Naive thymus-derived CD8-positive, alpha-beta T cell (primary cell): ENCODE measurements at places on chromosomes 7 and 10. TPM values are rescaled to one million over a fixed set of nuclear protein-coding genes. Genes with fewer than 3 reads are reported as not detected.

The LRIT1 gene
- total RNA-seq = not detected

GRCh38 chr10:18906636-18907035 lies 142.0 kb upstream of the MALRD1 start:
- H3K27me3 ChIP-seq = no peaks in the 10 kb centered on the region
- H3K4me3 ChIP-seq = no peak overlapping the region
- H3K36me3 ChIP-seq = no peaks in the 10 kb centered on the region
- H3K4me1 ChIP-seq = no peaks in the 10 kb centered on the region

The TMEM229A gene
- total RNA-seq = not detected

- no peaks in the 10 kb centered on the region for H3K27me3 ChIP-seq
- no peak overlapping the region for H3K27ac ChIP-seq
- no peak for DNase-seq
- peaks cover 2% of the 10 kb centered on the region for H3K4me1 ChIP-seq
- H3K4me3 ChIP-seq = no peak overlapping the region
- H3K36me3 ChIP-seq = no peaks in the 10 kb centered on the region
Measured at GRCh38 chr7:112162142-112162766, 43.9 kb downstream of the DOCK4 start.

The MACC1 gene
- 0.25 TPM for total RNA-seq

DNA sequence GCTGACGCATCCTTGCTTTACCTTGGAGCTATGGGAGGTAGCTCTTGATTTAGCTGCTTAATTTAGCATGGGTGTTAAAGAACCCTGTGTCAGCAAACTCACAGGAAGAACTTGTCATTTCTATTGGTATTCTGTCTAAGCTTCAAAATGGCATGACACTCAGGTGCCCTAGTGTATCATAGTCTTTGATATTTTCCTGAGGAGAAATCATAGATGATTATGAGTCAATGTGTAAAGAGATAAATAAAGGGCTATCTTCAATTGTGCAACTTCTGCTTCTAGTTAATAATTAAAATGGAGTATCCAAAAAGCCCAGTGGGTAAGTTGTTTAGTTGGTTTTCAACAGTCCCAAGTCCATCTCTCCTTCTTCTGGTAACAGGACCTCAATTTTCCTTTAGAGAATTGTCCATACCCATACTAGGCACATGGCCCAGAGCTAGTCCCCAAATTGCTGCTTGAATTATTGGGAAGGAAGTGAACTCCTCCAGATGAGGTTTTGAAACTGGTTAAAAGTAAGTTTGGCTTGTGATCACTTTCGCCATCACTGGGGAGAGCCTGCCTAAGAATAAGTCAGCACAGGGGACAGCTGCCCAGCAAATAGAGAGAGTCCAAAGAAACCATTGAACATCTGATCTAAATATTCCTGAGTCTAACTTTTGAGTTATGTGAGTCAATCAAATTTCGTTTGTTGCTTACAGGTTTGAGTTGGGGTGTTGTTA lies 169.0 kb upstream of the PHYHIPL start:
- no peak for DNase-seq
- no peaks in the 10 kb centered on the region for H3K27me3 ChIP-seq
- H3K36me3 ChIP-seq = no peaks in the 10 kb centered on the region

The EVX1 gene
- total RNA-seq = not detected

- no peaks in the 10 kb centered on the region for H3K4me1 ChIP-seq
- DNase-seq = no peak
- H3K4me3 ChIP-seq = no peak overlapping the region
- H3K36me3 ChIP-seq = no peaks in the 10 kb centered on the region
- H3K27me3 ChIP-seq = no peaks in the 10 kb centered on the region
Measured at GRCh38 chr10:113076949-113077348, 126.9 kb downstream of the TCF7L2 start.

The AGR2 gene
- total RNA-seq = not detected

The SAP25 gene
- 118 TPM for total RNA-seq

DNA sequence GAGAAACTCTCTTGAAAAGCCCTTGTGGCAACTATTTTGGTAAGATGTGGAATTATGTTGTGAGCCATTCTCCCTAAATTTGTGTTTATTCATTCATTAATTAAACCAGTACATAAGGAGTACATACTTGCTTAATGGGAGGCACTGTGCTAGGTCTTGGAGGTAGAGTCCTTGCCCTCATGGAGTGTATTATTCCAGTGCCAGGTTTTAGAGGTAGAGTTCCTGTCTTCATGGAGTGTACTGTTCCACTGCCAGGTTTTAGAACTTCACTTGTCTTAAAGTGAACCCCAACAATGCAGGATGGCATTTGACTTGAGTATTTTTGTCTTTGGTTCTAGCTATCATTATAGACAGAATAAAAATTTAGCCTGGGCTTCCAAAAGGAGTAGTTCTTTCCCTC lies 8.8 kb downstream of the MXI1 start:
- peaks cover 7% of the 10 kb centered on the region for H3K27me3 ChIP-seq
- no peaks in the 10 kb centered on the region for H3K36me3 ChIP-seq
- DNase-seq = no peak
- peaks cover 52% of the 10 kb centered on the region for H3K4me1 ChIP-seq

The PLXDC2 gene
- total RNA-seq = 0.31 TPM

- H3K4me3 ChIP-seq = no peak overlapping the region
- no peak overlapping the region for H3K27ac ChIP-seq
- DNase-seq = no peak
- H3K27me3 ChIP-seq = no peaks in the 10 kb centered on the region
- H3K4me1 ChIP-seq = no peaks in the 10 kb centered on the region
- no peaks in the 10 kb centered on the region for H3K36me3 ChIP-seq
Measured at GRCh38 chr7:135341049-135341448, 107.4 kb downstream of the STRA8 start.

DNA sequence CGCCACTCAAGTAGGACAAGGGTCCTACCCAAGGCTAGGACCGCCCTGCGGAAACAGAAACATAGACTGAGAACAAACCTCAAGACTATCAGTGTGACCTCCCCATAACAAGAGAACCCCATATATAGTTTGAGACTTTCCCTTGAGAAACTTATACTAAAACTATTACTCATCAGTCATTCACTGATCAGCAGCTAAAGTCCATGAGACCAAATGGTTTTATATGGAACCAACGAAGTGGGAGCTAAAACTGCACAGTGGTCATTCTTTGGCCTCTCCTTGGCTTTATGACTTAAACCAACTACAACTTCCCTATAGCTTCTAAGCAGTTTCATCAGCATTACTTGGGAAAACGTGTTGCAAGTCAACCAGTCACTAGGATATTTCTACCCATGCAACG lies 13.7 kb upstream of the ZSCAN21 start:
- H3K4me1 ChIP-seq = peaks cover 7% of the 10 kb centered on the region
- H3K27ac ChIP-seq = no peak overlapping the region
- no peaks in the 10 kb centered on the region for H3K27me3 ChIP-seq
- H3K36me3 ChIP-seq = peaks cover 26% of the 10 kb centered on the region
- no peak overlapping the region for H3K4me3 ChIP-seq

- H3K27ac ChIP-seq = no peak overlapping the region
- H3K27me3 ChIP-seq = peaks cover 23% of the 10 kb centered on the region
- H3K36me3 ChIP-seq = peaks cover 4% of the 10 kb centered on the region
- peak overlapping the region; percentile 78 for H3K4me3 ChIP-seq
- H3K4me1 ChIP-seq = peaks cover 11% of the 10 kb centered on the region
- peak; percentile 18 for DNase-seq
Measured at GRCh38 chr7:73647725-73648592, 19.7 kb upstream of the VPS37D start.

DNA sequence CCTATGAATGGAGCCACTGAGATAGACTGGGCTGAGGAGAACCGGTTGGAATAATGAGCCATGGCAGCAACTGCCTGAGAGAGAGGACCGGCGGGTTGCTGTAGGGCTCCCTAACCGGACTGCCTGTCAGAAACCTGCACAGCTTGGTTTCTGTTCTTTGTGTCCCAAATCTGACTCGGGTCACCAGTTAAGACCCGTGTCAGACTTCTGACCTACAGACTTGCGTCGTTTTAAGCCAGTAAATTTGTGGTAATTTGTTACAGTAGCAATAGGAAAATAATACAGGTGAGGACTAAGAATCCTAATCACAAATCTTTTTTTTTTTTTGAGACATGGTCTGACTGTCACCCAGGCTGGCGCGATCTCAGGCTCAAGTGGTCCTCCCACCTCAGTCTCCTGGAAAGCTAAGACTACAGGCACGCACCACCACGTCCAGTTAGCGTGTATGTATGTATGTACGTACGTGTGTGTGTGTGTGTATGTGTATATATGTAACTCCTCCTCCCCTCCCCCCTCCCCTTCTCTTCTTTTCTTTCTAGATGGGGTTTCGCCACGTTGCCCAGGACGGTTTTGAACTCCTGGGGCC lies 672 bp upstream of the DDX56 start:
- no peaks in the 10 kb centered on the region for H3K36me3 ChIP-seq
- no peak for DNase-seq
- peak overlapping the region; percentile 90 for H3K4me3 ChIP-seq
- peak overlapping the region; percentile 99 for H3K27ac ChIP-seq
- H3K27me3 ChIP-seq = no peaks in the 10 kb centered on the region

The GNAT3 gene
- not detected for total RNA-seq

The ATOH7 gene
- not detected for total RNA-seq

- H3K36me3 ChIP-seq = no peaks in the 10 kb centered on the region
- H3K4me1 ChIP-seq = peaks cover 12% of the 10 kb centered on the region
- H3K27ac ChIP-seq = no peak overlapping the region
Measured at GRCh38 chr10:101238732-101239105, 9.5 kb upstream of the LBX1 start.

DNA sequence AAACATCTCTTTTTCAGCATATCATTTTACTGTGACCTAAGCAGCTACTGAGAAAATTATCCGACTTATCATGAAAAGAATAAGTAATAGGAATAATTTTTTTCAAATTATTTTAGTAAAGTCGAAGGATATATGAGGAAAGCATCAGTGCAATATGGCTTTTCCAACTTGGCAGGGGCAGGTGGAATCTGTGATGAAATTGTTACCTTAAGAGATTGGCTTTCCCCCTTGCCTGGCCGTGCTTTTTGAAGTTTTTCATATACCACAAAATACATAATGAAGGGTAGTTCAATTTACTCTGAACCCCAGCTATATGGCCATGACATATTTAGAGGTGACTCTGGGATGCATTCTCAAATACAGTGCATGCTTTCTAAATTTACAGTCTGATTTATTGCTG lies 87.2 kb upstream of the MKX start:
- no peak for DNase-seq
- H3K27me3 ChIP-seq = peaks cover 9% of the 10 kb centered on the region
- H3K4me3 ChIP-seq = no peak overlapping the region
- H3K27ac ChIP-seq = no peak overlapping the region
- H3K36me3 ChIP-seq = no peaks in the 10 kb centered on the region

DNA sequence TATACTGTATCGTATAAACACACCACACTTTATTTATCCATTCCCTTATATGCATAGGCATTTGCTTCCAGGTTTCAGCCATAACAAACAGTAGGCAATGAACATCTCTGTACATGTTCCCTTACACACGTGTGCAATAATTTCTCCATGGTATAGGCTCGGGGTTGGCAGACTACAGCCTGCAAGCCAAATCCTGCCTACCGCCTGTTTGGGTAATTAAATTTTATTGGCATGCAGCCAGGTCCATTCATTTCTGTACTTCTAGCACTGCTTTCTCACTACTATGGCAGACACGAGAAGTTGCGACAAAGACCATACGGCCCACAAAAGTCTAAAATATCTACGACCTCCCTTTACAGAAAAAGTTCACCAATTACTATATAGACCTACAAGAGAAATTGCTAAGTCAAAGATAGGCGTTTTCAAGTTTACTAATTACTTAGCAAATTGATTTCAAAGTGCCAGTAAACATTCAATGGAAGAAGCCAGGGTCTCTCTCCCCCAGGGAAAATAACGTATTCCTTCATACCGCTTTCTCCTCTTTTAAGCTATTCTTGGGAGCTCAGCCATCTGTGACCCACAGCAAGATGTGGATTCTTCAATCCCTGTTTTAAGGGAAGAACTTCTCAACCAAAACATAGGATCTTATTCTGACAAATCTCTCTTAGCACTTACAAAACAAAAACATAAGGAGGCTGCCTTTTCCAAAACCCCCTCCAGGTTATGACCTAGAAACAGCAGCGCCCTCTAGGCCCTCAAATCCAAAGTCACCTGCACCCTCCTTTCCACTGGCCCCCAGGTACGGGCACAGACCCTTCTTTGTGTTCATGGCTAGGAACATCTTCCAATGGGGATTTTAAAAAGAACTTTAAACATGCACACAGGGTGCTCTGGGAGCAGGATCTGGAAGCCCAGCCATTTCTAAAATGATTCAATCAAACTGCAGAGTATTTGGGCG lies 100.5 kb downstream of the FGFR2 start:
- H3K27me3 ChIP-seq = peaks cover 9% of the 10 kb centered on the region
- no peaks in the 10 kb centered on the region for H3K36me3 ChIP-seq
- H3K27ac ChIP-seq = no peak overlapping the region

DNA sequence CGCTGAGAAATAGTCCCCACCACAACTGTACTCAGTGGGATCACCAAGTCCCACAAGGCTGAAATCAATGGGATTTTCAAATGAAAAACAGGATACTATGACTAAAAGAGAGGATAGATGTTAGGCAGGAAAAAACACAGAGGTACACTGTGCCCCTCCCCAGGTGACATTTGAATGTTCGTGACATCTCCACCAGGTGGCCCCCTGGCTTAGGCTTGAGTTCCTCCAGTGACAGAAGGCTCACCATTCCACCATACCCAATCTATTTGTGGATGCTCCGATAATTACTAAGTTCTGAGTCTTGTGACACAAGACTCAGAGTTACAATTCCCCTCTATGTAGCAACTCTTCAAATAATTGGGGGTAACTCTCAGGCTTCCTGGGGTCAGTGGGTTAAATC lies 77.5 kb upstream of the KCNMA1 start:
- H3K27ac ChIP-seq = no peak overlapping the region
- no peaks in the 10 kb centered on the region for H3K36me3 ChIP-seq
- peaks cover 12% of the 10 kb centered on the region for H3K27me3 ChIP-seq
- no peak overlapping the region for H3K4me3 ChIP-seq

The LRMDA gene
- not detected for total RNA-seq

DNA sequence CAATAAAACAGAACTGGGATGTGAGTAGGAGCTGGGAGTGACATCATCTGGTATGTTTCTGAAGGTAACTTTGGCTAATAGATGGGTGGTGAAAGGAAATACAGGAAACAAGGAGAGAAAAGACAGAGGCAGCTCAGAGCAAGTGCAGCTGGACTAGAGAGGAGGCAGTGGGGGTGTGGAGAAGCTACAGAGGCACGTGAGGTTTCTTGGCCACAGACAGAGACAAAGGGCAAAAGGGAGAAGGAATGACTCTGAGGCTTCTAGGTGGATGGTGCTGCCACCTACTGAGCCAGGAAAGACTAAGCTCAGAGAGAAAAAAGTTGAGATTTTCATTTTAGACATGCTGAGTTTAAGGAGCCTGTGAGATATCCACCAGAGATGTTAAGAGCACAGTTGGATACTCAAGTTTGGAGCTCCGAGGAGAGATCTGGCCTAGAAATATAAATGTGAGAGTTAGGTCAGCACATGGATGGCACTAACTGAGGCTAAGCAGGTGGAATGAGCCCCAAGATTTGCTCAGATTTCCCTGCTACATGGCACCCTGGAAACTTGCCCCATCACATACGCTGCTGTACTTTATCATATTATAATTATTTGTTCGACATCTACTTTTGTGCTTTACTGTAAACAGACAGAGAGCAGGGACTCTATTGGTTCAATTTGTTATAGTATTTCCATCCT lies 293.0 kb upstream of the IMMP2L start:
- no peak overlapping the region for H3K27ac ChIP-seq
- H3K4me3 ChIP-seq = no peak overlapping the region
- peaks cover 5% of the 10 kb centered on the region for H3K36me3 ChIP-seq
